ENCODE measurements at places on chromosomes 12 and 14. TPM values are rescaled to one million over a fixed set of nuclear protein-coding genes. Genes with fewer than 3 reads are reported as not detected.

- DNase-seq = no peak
- H3K36me3 ChIP-seq = peaks cover 12% of the 10 kb centered on the region
- H3K27ac ChIP-seq = no peak overlapping the region
- peak overlapping the region; percentile 5 for H3K4me3 ChIP-seq
- H3K4me1 ChIP-seq = peaks cover 10% of the 10 kb centered on the region
- no peaks in the 10 kb centered on the region for H3K27me3 ChIP-seq
Measured at GRCh38 chr12:22634883-22635282, 9.9 kb downstream of the ETNK1 start.

DNA sequence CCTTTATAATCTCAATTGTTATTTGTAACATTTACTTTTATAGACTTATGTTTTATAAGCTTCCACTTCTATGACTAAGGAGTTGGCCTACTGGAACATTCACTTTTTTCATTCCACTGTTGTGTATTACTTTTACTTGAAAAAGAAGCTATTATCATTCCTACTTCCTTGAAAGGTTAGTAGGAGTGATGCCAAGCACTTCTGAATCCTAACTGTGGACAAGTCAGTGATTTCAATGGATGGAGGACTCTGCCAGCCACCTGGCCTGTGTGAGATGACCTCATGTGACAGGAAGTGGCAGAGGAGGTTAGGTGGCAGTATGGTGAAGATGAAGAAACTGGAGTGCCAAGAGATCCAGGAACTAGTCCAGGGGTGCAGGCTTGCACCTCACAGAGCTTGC is 46.0 kb downstream of the TECPR2 start:
- no peaks in the 10 kb centered on the region for H3K4me1 ChIP-seq
- DNase-seq = no peak
- no peaks in the 10 kb centered on the region for H3K27me3 ChIP-seq
- H3K27ac ChIP-seq = no peak overlapping the region

- H3K4me1 ChIP-seq = no peaks in the 10 kb centered on the region
- no peaks in the 10 kb centered on the region for H3K36me3 ChIP-seq
- no peak overlapping the region for H3K27ac ChIP-seq
- no peaks in the 10 kb centered on the region for H3K27me3 ChIP-seq
Measured at GRCh38 chr14:39877577-39878190, 445.5 kb upstream of the FBXO33 start.

DNA sequence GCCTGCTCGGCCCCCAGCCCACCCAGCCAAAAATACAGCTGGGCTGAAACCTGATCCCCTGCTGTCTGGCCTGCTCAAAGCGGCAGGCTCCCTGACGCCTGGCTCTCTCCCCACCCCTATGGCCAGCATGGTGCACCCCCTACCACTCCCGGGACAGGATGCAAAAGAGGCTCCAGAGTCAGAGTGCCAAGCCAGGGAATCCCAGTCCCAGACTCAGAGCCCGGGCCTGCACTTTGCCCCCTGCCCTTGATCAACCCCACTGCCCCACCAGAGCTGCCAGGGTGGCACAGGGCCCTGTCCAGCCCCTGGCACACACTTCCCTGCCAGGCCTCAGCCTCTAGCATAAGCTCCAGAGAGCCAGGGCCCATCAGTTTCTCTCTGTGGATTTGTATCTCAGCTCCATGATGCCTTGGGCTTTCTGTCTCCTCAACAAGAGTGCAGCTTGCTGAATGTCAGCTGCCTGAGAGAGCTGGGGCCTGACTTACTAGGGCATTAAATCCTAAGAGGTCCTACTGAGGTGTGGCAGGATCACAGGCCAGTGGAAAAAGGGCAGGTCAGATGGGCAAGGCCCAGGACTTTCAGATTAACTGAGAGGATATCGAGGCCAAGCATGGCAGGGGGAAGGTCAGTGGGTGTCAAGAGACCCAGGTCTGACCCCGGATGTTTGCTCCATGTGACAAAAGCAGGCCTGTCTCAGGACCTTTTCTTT is 13.9 kb downstream of the ACVRL1 start:
- no peak overlapping the region for H3K27ac ChIP-seq
- no peaks in the 10 kb centered on the region for H3K27me3 ChIP-seq
- no peak overlapping the region for H3K4me3 ChIP-seq
- H3K4me1 ChIP-seq = peaks cover 3% of the 10 kb centered on the region
- H3K36me3 ChIP-seq = no peaks in the 10 kb centered on the region
- no peak for DNase-seq

DNA sequence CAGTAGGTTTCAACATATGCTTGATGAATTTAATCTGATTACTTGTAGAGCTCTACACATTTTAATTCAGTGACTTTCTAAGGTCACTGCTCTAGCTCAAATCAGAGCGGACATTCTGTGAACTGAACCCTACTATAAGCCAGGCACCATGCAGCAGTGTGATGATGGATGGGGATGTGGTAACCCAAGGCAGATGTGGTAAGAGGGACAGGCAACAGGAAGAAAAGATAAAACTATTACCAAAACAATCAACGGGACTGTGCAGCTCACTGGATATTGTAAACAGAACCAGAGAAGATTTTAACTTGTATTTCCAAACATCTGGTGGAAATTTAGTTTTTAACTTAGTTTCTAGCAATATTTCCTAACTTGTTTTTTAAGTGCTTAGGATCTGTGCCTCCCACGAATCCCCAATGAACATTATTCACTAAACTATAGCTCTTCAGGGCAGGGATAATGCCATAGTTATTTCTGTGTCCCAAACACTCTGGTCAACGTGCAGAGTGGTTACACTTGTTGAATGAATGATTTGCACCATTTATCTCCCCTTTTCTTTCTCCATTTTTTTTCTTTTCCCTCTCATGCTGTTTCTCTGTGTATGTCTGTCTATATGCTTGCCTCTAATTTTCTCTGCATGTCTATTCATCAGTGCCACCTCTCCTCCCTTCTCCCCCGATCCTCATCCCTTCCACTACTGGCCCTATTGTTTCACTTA is 3.0 kb downstream of the ERO1A start:
- DNase-seq = no peak
- peaks cover 47% of the 10 kb centered on the region for H3K4me1 ChIP-seq
- no peak overlapping the region for H3K27ac ChIP-seq

- no peak for DNase-seq
- H3K4me3 ChIP-seq = no peak overlapping the region
- no peaks in the 10 kb centered on the region for H3K4me1 ChIP-seq
- no peaks in the 10 kb centered on the region for H3K27me3 ChIP-seq
Measured at GRCh38 chr14:24952851-24953666, 96.9 kb downstream of the STXBP6 start.

- no peaks in the 10 kb centered on the region for H3K27me3 ChIP-seq
- peaks cover 15% of the 10 kb centered on the region for H3K4me1 ChIP-seq
- H3K4me3 ChIP-seq = no peak overlapping the region
- peaks cover 43% of the 10 kb centered on the region for H3K36me3 ChIP-seq
Measured at GRCh38 chr14:99432485-99432884, 48.2 kb downstream of the SETD3 start.

DNA sequence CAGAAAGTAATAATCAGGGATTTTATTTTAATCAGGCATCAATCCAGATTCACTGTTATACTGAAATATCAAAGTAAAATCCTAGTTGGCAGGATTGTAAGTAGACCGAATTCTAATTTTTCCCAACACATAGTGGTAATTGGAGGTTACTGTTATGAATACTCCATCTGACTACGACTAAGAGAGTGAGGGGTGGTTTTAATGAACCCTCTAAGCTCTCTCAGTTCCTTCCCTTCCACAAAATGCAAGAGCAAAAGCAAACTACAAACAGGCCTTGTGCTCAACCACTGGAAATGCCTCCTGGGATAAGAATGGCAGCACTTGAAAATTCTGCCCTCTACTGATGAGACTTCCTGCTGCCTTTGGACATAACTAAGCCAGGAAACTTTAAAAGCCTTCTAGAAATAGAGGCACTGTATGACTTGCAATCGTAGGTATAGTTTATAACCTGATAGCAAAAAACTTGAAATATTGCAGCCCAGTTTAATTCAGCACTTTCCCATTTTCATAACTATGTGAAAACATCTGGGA is 184.8 kb downstream of the SLC16A7 start:
- no peak for DNase-seq
- H3K27me3 ChIP-seq = no peaks in the 10 kb centered on the region

DNA sequence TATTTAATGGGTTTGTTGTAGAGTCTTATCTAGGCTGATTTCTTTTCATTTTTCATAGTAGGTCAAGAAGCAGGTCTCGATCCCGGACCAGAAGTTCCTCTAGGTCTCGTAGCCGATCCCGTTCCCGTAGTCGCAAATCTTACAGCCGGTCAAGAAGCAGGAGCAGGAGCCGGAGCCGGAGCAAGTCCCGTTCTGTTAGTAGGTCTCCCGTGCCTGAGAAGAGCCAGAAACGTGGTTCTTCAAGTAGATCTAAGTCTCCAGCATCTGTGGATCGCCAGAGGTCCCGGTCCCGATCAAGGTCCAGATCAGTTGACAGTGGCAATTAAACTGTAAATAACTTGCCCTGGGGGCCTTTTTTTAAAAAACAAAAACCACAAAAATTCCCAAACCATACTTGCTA is 4.2 kb downstream of the SRSF5 start:
- no peak overlapping the region for H3K4me3 ChIP-seq
- no peak for DNase-seq
- peaks cover 63% of the 10 kb centered on the region for H3K4me1 ChIP-seq
- H3K27me3 ChIP-seq = no peaks in the 10 kb centered on the region

- no peaks in the 10 kb centered on the region for H3K36me3 ChIP-seq
- no peaks in the 10 kb centered on the region for H3K4me1 ChIP-seq
- no peaks in the 10 kb centered on the region for H3K27me3 ChIP-seq
Measured at GRCh38 chr12:115437061-115437567, 753.1 kb upstream of the TBX3 start.

DNA sequence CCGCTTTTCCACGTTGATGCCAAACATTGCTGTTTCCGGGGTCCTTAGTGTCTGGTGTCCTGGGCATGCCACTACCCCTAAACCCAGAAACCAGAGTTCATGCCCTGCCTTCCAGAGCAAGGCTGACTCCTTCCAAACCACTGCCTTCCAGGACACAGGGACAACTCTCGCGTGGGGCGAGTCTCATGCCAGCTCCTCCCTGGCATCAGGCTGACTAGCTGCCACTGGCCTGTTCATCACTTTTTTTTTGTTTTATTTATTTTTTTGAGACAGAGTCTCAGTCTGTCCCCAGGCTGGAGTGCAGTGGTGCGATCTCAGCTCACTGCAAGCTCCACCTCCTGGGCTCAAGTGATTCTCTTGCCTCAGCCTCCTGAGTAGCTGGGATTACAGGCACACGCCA is 4.8 kb downstream of the SETD1B start:
- no peak overlapping the region for H3K27ac ChIP-seq
- peaks cover 83% of the 10 kb centered on the region for H3K4me1 ChIP-seq
- DNase-seq = no peak
- no peak overlapping the region for H3K4me3 ChIP-seq
- H3K27me3 ChIP-seq = no peaks in the 10 kb centered on the region
- peaks cover 41% of the 10 kb centered on the region for H3K36me3 ChIP-seq

GRCh38 chr12:127515941-127516340 is 751.0 kb upstream of the TMEM132C start:
- no peaks in the 10 kb centered on the region for H3K36me3 ChIP-seq
- DNase-seq = no peak
- no peaks in the 10 kb centered on the region for H3K4me1 ChIP-seq

- H3K27ac ChIP-seq = no peak overlapping the region
- H3K27me3 ChIP-seq = peaks cover 6% of the 10 kb centered on the region
- H3K4me3 ChIP-seq = no peak overlapping the region
- H3K4me1 ChIP-seq = no peaks in the 10 kb centered on the region
Measured at GRCh38 chr12:93059925-93060665, 131.0 kb upstream of the EEA1 start.

DNA sequence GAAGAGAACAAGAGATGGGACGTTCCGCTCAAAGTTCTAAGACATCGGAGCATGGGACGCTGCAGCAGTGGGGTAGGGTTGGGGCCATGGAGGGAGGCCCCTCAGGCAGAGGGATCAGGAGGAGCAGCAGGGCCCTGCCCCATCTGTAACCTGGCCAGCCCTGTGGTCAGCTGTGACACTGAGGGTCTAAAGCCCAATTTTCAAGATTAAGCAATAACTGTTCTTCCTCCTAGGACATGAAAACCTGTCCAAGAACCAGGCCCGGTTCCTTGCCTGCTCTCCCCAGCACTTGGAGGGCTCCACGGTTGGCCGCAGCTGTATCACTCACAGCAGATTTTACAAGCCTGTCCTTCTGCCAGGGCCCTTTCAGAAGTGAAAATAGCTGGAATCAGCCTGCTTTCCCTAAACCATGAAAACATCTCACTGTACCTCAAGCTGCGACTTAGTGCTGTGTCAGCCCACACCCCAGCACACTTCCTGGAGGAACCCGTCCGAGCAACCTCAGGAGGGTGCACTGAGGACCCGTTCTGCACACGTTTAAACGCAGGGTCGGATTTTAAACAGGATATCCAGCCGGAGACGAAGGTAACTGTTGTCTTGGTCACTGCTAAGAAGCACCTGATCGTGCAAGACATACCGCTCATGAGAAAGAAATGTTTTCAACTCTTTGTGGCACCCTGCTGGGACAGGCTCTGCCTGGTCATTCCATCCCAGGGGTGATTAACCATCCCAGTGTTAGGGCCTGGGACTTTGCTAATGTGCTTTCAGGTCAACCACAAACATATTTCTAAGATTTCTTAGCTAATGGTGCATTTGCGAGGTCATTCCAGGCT is 201.9 kb upstream of the DIO3 start:
- no peaks in the 10 kb centered on the region for H3K4me1 ChIP-seq
- no peaks in the 10 kb centered on the region for H3K27me3 ChIP-seq
- no peak overlapping the region for H3K4me3 ChIP-seq
- no peaks in the 10 kb centered on the region for H3K36me3 ChIP-seq
- H3K27ac ChIP-seq = no peak overlapping the region

DNA sequence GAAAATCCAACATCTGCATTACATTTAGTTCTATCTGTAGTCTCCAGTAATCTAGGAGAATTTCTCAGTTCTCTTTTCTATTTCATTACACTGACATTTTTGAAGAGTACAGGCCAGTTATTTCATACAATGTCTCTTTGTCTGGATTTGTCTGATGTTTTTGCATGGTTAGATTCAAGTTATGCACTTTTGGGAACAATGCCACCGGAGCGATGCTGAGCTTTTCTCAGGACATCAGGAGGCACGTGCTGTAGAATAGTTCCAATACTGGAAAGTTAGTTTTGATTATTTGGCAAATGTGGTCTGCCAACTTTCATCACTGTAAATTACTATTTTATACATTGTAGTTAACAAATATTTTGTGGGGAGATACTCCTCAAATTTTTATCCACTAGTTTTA is 43.1 kb downstream of the ALDH1L2 start:
- H3K27me3 ChIP-seq = no peaks in the 10 kb centered on the region
- no peaks in the 10 kb centered on the region for H3K36me3 ChIP-seq
- H3K4me3 ChIP-seq = no peak overlapping the region
- H3K4me1 ChIP-seq = peaks cover 24% of the 10 kb centered on the region
- no peak overlapping the region for H3K27ac ChIP-seq

- H3K36me3 ChIP-seq = no peaks in the 10 kb centered on the region
- H3K4me3 ChIP-seq = no peak overlapping the region
- no peaks in the 10 kb centered on the region for H3K4me1 ChIP-seq
- DNase-seq = no peak
Measured at GRCh38 chr12:5070090-5070489, 26.4 kb downstream of the KCNA5 start.

ACSM4 gene
- not detected for total RNA-seq

KCNMB4 gene
- 1.8 TPM for total RNA-seq

VWF gene
- total RNA-seq = 1.3 TPM

FAM90A1 gene
- total RNA-seq = 0.67 TPM

TESPA1 gene
- total RNA-seq = 93.8 TPM
